ENCODE measurements at places on chromosomes 3 and 15.

DNA sequence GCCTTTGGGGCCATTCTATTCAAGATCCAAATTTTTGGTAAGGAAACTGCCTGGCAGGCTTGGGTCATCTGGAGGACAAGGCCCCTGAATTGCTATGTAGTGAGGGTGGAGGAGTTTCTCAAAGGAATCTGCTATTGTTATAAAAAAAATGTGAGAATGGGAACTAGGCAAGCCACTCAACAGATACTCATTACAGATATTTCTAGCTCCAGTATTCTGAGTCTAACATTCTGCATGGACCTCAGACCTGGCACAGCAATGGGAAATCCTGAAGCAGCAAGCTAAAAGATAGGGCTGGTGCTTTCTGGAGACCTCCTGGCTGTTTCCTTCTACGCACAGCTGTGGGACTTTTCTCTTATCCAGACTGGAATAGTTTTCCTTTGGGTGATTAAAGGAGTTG, 430.7 kb upstream of the RBMS3 start:
- DNase-seq = no peak

GRCh38 chr15:64883100-64883581, 28.6 kb upstream of the ANKDD1A start:
- no peak for DNase-seq

DNA sequence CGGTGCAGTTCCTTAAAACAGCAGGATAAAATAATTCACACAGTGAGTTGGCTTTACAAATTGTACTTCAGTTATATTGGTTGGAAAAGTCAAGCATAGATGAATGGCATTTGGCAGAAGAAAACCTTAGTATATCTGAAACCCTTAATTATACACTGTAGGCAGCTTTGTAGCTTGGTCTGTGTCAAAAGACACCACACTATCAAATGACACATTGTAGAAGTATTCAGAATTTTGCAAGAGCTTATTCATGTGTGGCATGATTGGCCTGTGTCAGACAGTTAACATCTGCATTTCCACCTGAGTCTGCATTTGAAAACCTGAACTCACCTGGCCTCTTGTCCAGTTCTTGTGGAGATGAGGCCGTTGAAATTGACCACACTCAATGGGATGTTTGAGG, 13.8 kb downstream of the TMEM266 start:
- DNase-seq = no peak

DNA sequence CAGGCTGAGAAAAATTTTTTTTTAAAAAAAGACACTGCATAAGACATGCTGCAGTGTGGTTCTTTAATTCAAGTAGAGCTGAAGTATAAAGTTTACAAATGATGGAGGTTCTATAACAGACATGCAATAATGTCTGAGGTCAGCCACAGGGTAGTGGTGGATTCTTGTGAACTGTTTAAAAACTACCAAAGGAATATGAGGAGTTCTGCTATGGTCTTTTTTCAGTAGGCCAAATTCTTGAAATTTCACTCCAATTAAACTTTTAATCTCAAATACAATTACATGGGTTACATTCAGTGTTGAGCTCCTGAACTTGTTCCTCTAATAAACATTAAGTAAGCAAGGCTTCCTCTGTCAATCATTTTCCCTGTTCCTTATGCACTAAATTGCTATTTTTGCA, 122.7 kb downstream of the PLD1 start:
- no peak for DNase-seq

- DNase-seq = no peak
These were observed 749.4 kb downstream of the PLOD2 start for GRCh38 chr3:145411605-145412004.

- no peak for DNase-seq
These were observed 30.2 kb downstream of the MUC20 start for GRCh38 chr3:195750797-195751520.

GRCh38 chr15:71259866-71260265, 144.6 kb downstream of the THSD4 start:
- no peak for DNase-seq

DNA sequence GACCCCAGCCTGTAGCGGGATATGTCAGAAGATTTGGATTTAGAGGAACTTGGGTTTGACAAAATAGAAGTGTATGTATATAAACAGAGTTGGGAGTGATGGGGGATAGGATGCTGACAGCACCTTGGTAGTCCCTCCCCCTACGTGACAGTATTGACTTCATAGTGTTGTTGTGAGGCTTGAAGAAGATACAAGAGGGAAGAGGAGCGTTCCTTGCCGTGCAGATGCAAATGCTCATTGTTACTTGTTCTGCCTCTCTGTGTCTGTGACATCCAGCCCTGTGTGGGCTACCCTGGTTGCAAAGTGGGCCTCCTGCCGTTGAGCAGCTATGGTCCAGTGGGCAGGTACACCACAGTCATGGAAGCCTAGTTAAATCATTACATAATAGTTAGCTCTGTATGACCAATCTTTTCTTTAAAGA, 45.0 kb downstream of the SMAD3 start:
- no peak for DNase-seq

GRCh38 chr3:170553788-170554757, 31.8 kb downstream of the SLC7A14 start:
- DNase-seq = no peak

GRCh38 chr15:59298225-59298853, 74.3 kb downstream of the MYO1E start:
- no peak for DNase-seq

GRCh38 chr3:182621435-182622240, 171.7 kb upstream of the ATP11B start:
- no peak for DNase-seq

DNA sequence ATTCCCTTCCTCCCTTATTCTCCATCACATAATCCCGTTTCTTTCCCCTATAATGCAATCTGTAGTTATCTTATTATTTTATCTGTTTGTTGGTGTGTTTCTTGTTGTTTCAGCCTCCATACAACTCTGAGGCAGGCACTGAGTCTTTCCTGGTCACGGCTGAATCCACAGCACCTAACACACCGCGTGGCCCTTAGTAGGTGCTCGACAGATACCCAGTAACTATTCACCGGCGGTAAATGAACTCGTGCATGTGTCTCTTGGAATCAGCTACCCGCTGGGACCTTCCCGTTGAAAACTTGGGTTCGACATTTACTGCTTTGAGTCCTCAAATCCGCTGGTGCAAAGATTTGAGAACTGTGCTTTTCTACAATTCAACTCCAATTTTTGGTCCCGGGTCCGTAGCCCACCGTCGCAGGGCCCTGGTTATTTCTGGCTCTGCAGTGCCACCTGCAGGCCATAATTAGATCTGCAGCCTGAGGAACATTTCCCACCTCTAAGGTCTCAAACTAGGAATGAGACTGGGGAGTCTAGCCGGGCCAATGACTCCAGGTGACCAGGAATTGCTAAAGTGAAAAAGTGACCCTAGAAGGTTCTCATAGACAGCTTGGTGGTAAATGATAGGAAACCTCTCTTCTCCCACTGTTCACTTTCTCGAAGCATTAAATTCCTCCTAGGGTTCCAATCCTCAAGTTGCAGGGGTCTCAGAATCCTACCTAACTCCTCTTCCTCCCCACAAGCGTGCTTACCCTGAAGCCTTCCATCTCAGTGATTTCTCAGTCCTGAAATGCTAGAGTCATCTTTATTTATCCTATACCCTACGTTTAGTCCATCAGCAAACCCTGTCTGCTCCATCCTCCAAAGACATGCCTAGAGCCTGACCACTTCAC, 40.0 kb upstream of the TRH start:
- peak; percentile 33 for DNase-seq

- no peak for DNase-seq
These were observed 115.5 kb upstream of the NECTIN3 start for GRCh38 chr3:110956081-110956480.

DNA sequence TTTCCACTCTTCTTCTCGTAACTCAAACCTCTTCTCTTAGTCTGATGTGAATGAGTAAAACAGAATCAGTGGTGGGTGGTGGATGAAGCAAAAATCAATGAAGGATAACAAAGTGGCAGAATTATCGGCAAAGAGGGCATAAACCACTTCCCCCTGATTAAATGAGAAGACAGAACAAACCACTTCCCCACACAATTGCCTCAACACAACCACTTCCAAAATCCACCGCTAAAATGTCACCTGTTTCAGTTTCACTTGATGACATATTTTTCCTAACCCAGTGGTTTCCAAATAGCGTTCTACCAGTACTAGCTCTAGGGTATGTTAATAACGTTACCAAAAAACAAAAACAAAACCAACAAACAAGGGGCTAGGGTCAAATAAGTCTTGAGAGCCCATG, 478.7 kb upstream of the WNT5A start:
- no peak for DNase-seq

DNA sequence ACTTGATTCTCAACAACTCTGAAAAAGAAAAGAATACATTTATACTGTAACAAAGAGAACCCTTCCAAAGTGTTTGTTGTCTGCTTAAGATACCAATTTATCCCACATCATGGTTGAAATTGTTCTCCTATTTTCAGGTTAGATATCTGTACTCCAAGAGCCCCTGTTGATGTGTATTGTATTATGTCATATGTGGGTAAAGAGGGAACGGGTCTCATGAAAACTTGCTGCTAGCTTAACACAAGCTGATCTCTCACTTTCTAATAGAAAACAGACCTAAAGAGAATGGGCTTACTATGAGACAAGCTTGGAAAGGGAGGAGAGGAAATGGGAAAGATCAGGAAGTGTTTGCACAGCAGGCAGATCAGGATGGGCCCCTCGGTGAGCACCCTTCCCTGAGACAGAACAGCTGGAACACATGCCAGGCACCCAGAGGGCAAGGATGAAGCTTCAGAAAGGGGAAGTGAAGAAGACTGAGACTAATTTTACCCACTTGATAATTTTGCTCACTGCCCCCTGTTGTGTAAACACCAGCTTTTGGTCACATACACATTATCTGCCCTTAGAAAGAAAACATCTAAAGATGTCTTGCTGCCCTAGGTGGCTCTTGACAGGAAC, 747.9 kb upstream of the CCDC54 start:
- DNase-seq = no peak

- DNase-seq = peak; percentile 70
These were observed 25.7 kb downstream of the FAM3D start for GRCh38 chr3:58640700-58641372.

DNA sequence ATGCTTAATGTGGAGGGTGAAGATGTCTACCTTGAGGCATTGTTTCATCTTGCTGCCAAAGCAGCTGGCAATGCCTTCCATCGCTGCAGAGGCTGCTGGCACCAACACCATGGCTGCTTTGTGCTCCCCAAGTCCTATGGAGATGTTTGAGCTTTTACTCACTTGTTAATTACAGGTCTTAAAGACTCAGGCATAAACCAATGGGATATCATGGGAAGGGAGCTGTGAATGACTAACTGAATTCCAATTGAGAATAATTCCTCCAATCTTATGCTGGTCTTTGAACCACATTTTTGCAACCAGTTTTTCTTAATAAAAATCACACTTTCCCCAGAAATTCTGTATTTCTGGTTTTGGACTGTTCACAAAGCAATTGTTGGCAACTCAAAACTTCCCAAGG, 762.0 kb downstream of the GBE1 start:
- DNase-seq = no peak

DNA sequence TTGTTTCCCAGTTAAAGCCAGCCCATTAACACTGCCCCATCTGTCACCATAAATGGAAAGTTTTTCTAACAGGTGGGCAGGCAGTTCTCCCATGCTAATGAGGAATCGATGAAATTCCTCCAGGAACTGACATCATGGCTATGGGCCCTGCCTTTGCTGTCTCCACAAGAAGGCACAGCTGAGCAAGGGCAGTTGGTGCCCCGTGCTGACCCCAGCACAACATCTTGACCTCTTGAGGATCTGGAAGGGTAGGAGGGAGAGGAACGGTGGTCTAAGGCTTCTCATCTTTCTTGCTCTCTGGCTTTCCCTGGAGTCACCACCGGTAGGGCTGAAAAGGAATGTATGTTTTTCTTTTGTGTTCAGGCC, 46.7 kb downstream of the CHCHD6 start:
- no peak for DNase-seq

DNA sequence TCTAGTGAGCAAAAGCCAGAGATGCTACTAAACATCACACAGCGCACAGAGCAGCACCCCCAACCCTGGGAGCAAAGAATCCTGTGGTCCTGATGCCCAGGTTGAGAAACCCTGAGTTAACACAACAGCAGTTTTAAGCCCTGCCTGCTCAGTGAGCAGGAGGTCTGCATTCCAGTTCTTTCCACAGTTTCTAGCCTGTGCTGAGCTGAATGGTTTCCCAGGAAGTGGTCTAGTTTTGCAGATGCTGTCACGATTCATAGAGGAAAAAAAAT, 171.1 kb upstream of the PROK2 start:
- no peak for DNase-seq

GRCh38 chr3:62361824-62362223, 11.5 kb downstream of the FEZF2 start:
- DNase-seq = no peak

- DNase-seq = no peak
These were observed 169.1 kb upstream of the SEMA6D start for GRCh38 chr15:47548231-47548630.

DNA sequence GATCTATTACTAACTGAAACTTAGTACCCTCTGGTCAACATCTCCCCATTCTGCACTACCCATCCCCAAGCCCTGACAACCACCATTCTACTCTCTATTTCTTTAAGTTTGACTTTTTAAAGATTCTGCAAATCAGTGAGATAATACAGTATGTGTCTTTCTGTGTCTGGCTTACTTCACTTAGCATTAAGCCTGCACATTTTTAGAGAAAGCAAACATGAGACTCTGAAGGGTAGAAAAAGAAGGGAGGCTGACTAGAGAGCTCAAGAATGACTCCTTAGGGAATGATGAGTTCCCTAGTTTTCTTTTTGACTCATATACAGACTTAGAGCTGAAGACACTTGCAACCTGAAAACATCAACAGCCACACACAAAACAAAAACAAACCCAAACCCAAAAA, 311.3 kb downstream of the SQOR start:
- DNase-seq = no peak

- DNase-seq = no peak
These were observed 973.6 kb downstream of the EPHA3 start for GRCh38 chr3:90080988-90081387.

- DNase-seq = no peak
These were observed 275.4 kb downstream of the FOXP1 start for GRCh38 chr3:71307991-71308697.

GRCh38 chr3:47646362-47646761, 67.7 kb upstream of the CSPG5 start:
- DNase-seq = no peak

GRCh38 chr15:71812966-71813722, 2.8 kb downstream of the NR2E3 start:
- no peak for DNase-seq

DNA sequence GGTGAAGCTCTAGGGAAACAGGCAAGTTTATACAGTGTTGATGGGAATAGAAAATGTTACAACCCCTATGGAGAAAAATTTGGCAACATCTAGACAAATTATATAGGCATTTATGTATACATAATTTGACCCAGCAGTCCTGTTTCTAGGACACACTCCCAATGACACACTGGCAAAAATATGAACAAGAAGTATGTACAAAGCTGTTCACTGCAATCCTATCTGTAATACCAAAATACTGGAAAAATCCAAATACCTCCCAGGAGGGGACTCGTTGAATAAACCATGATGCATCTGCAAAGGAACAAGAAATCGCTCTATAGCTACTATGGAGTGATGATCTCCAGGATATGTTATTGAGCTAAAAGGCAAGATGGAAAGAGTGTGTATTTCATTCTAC, 8.5 kb downstream of the BFSP2 start:
- DNase-seq = no peak
